Inflammatory macrophage treated with lipopolysaccharide for 1 hour (primary cell): ENCODE measurements at places on chromosomes 11 and 22.

GRCh38 chr11:21053466-21053865 is 384.1 kb downstream of the NELL1 start:
- DNase-seq: no peak

- DNase-seq: no peak
Measured at GRCh38 chr11:64224151-64224890, 1.7 kb downstream of the TRPT1 start.

- no peak for DNase-seq
Measured at GRCh38 chr22:45196926-45197605, 33.3 kb downstream of the NUP50 start.

DNA sequence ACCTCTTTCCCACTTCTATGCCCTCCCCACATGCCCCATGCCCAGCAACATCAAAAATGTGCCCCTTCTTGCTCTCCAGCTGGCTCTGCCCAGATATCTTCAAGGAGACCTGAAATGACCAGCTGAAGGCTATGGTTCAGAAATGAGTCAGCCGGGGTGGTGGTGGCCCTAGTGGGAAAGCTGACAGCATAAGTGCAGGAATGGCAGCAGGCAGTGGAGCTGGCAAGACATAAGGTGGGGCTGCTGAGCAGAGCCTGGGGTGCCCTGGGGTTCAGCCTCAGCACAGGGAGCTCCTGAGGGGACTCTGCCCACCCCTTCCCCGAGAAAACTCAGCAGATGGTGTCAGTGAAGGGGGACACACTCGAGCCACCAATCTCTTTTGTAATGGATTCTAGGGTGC is 593.4 kb downstream of the BUD13 start:
- DNase-seq: no peak

DNA sequence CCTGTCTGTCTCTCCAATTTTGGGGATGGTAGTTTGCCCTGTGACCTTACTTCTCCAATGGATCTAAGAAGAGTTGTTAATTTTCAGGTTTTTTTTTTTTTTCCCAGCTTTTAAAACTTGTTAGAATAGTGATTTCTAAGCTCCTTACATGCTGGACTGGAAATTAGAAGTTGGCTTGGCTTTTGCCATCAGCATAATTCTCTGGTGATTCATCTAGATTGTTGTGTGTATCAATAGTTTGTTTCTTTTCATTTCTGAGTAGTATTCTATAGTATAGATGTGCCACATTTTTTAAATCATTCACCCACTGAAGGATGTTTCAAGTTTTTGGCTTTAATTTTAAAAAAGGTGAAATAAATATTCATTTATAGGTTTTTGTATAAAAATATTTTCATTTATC is 51.4 kb downstream of the ADAMTS15 start:
- DNase-seq: no peak

GRCh38 chr22:45172881-45173585 is 9.3 kb downstream of the NUP50 start:
- no peak for DNase-seq

GRCh38 chr11:76850815-76851214 is 9.9 kb upstream of the ACER3 start:
- no peak for DNase-seq

GRCh38 chr22:41856469-41856868 is 23.6 kb downstream of the SREBF2 start:
- no peak for DNase-seq

DNA sequence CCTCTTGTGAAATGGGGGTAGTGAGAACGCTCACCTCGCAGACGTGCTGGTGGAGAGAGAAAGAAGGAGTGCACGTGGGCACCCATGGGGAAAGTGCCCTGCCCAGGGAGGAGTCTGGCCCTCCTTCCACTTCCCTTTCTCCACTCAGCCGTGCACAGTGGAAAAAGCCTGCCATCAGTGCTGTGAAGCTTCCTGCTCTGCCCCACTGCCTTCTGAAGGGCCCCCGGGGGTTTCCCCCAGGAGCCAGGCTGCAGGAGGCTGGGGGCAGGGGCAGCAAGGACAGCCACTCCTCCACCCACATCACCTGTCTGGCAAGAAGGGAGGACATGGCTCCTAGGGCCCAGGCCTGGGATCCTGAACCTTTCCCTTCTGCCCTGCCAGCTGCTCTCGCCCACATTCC is 7.6 kb downstream of the TP53I11 start:
- peak; percentile 65 for DNase-seq

GRCh38 chr11:133830931-133831907 is 14.1 kb downstream of the SPATA19 start:
- DNase-seq: no peak

GRCh38 chr22:39839204-39839603 is 54.4 kb downstream of the ENTHD1 start:
- DNase-seq: no peak

DNA sequence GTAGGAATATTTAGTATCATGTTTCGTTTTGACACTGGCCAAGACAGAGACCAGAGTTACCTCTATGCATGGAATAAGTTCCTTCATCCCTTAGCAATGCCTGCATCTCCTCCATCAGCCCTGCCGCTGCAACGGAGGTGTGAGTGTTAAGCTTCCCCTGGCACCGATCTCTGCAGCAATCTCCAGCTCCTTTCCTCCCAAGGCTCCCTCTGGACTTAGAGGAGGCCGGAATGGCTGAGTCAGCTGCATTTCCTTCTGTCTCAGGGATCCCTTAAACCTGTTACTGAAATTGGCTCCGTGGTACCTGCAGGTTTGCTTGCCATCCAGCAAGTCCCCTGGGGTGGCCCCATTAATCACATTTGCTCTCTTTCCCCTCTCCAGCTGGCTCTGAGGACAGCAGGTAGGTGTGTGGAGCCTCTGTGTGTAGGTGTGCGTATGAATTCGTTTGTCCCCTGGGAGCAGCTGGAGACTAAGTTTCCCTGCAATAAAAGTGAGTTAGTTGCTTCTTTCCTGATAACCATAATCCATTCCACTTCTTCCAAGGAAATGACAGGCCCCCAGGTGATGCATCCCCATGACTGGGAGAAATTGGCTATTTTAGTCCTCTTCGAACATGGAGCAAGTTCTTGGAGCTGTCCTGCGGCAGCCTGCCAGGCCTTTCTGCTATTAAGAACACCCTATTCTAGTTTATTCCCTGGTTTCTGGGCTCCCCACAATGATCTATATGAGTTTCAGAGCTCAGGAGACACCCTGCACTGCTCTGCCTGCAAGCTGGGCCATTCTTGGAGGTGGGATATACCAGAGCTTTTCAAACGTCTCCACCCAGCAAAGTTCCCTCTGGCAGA is 457.2 kb upstream of the CADM1 start:
- DNase-seq: no peak

GRCh38 chr11:33582636-33583325 is 117.8 kb downstream of the C11orf91 start:
- DNase-seq: no peak

DNA sequence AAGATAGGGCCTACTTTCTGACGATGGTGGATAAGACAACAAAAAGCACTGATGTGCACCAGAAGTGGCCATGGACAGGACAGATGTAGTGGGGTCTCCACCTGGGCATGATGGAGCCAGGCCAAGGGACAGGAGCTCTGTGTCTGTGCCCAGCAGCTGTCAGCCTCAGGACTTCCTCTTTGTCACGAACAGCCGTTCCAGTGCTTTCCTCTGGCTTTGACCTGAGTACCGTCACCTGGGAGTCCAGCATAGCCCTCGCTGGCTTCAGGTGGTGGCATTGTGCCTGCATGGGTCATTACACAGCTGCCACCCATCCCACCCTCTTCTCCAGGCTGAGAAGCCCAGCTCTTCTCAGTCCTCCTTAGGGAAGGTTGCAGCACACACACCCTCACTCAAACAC is 137.8 kb downstream of the GRIK4 start:
- no peak for DNase-seq

DNA sequence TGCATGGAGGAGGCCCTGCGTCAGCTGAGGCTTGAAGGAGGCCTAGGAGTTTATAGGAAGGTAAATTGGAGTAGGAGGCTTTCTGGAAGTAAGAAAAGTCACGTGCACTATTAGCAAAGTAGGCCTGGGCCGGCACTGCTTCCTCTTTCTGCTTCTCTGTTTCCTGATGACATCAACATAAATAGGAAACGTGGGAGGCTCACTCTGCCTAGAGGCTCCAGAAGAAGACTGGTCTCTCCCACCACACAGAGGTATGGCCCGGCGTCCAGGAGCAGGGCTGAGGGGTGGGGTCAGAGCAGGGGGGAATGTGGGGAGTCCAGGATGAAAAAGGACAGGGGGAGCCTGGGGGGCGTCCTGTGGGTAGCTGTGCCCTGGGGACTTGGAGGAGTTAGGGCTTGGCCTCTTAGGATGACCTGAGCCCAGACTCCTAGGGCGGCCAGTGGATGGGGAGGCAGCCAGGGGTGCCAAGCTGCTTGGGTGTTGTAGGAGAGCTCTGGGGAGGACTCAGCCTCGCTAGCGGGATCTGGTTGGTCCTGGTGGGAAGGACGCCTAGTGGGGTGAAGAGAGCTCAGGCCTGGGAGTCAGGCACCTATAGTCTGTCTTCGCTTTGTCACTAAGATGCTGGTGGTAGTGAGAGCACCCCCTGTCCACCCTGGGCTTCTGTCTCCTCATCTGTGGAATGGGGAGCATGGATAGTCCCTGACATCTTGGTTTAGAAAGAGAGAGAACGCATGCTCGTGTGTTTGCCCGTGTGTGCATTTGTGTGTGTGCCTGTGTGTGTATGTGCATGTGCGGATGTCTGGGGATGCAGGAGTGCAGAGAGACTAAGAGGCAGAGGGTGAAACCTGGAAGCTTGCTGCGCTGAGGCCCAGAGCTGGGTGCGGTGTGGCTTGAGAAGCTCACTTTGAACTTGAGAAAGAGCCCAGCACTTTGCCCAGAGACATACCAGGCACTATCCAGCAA is at the start of gene CSF2RB:
Gene CSF2RB, plus strand, starts transcription at position 202 of the 963 bp plus-strand sequence. CDS start 8,580 bp downstream, outside the sequence.
- DNase-seq: peak; percentile 94

DNA sequence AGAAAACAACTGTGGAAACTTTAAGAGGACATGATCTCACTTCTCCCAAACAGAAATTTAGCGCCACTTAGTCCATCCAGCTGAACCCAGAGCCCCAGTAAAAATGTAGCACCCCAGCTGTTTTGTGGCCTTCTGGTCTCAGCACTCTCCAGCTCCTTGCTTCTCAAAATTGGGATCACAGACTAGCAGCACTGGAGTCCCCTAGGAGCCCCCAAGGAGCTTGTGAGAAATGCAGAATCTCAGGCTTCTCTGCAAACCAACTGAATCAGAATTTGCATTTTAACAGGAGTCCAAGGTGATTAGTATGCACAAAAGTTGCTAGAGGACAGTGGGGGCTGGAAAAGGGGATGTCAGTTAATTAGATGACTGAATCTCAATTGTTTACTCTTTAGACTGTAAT is 89.8 kb upstream of the FIBIN start:
- DNase-seq: no peak

- peak; percentile 85 for DNase-seq
Measured at GRCh38 chr11:110490886-110491285, 61.1 kb downstream of the FDX1 start.

GRCh38 chr11:119461229-119461963 is 38.4 kb upstream of the THY1 start:
- DNase-seq: no peak

DNA sequence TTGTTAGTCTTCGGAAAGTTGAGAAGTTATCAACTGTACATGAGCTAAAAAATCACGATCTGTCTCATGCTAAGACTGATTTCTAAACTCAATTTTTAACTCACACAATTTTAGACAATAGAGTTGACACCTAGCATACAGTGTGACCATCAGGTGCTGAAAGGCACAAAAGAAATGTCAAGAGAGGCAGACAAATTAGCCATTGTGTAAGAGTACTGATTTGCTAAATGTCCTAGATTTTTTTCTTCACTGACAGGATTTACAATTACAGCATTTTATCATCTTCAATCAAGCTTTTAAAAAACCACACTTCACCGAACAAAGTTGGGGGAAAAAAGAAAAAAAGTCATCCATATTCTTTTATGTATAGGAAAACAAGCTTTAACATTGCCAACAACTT is 7.0 kb downstream of the LGR4 start:
- DNase-seq: no peak

DNA sequence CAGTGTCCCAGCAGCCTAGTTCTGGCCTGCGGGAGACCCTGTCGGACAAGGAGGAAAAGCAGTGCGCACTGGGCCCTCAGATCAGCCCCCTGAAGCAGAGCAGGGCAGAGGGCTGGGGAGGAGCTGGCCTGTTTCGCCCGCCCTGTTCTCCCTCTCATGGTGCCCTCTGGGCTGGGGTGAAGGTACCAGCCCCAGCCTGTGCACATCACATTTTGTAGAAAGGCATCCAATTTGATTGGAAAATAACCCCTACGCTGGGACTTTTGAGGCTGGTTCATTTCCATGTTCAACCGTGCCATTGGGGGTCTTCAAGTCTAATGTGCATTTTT is 832 bp upstream of the NAP1L4 start:
- no peak for DNase-seq

GRCh38 chr11:103397369-103397768 is 288.1 kb downstream of the DYNC2H1 start:
- DNase-seq: no peak

GRCh38 chr11:65043881-65044501 is 3.0 kb downstream of the SAC3D1 start:
- peak; percentile 84 for DNase-seq

DNA sequence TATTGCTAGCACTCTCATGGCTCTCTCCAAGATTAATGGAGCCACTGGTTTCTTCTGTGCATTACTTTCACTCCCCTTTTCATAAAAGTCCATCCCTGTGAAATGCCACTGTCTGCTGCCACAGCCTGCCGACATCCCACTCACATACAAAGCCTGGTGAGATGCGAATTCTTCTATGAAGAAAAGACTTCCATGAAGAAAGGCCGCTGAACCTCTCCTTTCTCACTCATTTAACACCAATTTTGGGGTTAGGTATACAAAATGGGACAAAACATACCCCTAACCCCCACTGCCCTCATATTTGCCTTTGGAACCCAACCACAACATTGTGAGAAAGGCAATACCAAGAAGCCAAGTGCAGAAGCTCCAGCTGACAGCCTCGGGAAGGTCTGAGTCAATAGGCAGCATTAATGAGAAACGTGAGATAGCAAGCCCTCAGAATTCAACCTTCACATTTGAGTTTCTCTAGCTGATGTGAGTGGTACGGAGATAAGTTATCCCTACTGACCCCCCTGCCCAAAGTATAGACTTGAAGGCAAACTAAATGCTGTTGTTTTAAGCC is 156.4 kb downstream of the ATG16L2 start:
- no peak for DNase-seq

- DNase-seq: no peak
Measured at GRCh38 chr11:134589129-134589528, 177.1 kb upstream of the B3GAT1 start.

- DNase-seq: no peak
Measured at GRCh38 chr11:112925516-112926310, 35.5 kb upstream of the NCAM1 start.

DNA sequence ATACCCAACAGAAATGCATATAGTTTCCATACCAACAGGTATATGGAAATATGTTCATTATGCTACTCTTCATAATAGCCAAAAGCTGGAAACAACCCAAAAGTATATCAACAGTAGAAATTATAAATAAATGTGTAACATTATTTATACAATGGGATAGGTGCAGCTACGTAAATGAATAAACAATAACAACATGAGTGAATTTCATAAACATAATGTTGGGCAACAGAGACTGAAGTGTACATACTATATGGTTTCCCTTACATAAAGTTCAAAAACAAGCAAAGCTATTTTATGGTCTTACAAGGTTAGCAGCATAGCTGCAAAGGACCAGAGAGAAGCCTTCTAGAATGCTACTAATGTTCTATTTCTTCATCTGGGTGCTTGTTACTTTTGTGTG is 305.0 kb downstream of the INSC start:
- DNase-seq: no peak
